ENCODE measurements at places on chromosomes 7 and 10. TPM values are rescaled to one million over a fixed set of nuclear protein-coding genes. Genes with fewer than 3 reads are reported as not detected.

Gene FAM24B
- total RNA-seq = 5.1 TPM

DNA sequence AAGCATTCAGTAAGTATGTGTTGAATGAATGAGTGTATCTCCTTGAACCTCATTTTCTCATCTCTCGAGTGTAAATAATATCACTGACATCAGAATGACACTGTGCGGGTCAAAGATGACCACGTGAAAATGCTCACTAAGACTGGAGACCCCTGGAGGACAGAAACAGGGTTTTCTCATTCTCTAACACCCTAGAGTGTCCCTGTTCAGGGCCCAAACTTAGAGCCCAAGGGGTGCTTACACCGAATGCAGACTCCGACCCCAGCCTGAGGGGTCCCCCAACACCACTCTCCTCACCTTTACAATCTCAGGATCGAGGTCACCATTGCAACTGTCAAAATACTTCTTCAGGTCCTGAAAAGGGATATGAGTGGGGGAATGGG is 1.4 kb downstream of the CDK5 start:
- DNase-seq = no peak

GRCh38 chr7:31794851-31795344 is 107.9 kb downstream of the PPP1R17 start:
- no peak for DNase-seq

Gene AGMO
- not detected for total RNA-seq

GRCh38 chr10:49037187-49037586 is 78.1 kb downstream of the VSTM4 start:
- DNase-seq = no peak

- no peak for DNase-seq
These were observed 47.4 kb downstream of the JAZF1 start for GRCh38 chr7:28132959-28133870.

Measured in spleen (tissue), 13 donors.